ENCODE measurements at places on chromosomes 5 and 9.

DNA sequence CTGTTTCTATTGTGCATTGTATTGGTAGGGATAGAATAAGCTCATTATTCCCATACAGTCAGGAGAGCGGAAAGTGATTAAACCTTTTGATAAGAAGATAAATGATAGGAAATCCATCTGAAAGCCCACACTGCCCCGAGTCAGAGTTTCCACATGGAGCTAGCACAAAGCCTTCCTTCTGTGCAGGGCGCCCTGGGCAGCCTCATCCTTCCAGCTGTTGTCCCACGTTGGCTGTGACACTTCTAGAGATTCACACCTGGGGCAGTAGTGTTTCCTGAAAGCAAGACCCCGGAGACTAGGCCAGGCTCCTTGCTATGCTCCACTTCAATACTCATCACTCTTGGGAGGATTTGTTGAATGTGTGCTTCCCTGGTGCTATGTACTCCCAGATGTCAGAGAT, 172.4 kb downstream of the SEMA6A start:
- DNase-seq, result no peak

DNA sequence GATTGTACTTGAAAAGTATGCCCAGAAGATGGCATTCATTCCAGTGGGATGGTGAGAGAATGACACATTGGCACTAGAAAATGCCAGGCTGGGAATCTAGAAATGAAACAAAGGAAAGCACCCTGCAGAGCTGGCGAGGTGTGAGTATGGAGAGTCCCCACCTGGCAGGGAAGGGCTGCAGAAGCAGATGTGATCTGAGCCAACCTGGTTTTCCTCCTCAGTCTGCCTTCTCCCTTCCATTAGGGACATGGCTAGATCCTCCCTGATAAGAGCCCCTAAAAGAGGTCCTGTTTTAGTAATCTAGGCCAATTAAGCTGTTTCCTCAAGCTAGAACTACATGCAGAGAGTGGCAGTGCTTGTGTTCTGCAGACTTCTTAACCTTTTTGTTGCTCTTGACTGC, 24.7 kb upstream of the TNFSF15 start:
- DNase-seq, result no peak

- DNase-seq, result no peak
These were observed 12.6 kb upstream of the GNAQ start for GRCh38 chr9:78044189-78044588.

DNA sequence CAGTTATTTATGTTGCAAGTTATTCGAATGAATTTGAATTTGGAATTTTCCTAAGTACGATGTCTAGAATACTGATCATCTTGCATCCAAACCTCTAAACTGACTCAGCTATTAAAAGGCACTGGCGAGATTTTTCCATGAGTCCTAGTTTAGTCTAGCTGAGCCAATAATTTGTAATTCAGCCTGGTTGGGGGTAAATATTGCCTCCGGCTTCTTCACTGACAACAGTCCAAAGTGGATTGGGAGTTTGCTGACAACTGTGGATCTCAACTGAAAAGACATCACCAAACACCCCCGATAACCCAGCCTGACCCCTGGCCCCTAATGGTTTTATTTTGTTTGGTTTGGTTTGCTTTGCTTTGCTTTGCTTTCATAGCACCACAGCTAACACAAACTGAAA, 189.8 kb upstream of the DAPK1 start:
- DNase-seq, result no peak

- no peak for DNase-seq
These were observed 446.2 kb downstream of the PLK2 start for GRCh38 chr5:58013542-58014258.

GRCh38 chr5:88238732-88239131, 29.9 kb downstream of the TMEM161B start:
- DNase-seq, result no peak

DNA sequence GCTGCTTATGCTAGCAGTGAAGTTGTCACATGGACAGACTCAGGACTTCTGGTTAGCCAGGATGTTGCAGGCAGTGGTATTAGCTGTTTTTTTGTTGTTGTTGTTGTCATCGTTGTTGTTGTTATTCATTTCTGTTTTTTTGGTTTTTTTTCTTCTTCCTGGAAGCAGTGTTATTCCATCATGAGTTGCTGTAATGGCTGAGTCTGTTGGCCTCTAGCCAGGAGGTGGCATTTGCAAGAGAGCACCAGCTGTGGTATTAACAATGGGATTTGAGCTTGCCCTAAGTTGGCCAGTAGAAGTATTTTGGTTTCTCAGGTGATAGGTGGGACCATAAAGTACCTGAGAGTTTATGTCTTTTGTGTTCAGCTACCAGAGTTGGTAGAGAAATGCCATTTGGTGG, 561.1 kb downstream of the KCTD16 start:
- no peak for DNase-seq

- no peak for DNase-seq
These were observed 11.7 kb downstream of the C5 start for GRCh38 chr9:121038362-121038761.

GRCh38 chr9:135365013-135365768, 114.4 kb upstream of the PPP1R26 start:
- DNase-seq, result no peak

DNA sequence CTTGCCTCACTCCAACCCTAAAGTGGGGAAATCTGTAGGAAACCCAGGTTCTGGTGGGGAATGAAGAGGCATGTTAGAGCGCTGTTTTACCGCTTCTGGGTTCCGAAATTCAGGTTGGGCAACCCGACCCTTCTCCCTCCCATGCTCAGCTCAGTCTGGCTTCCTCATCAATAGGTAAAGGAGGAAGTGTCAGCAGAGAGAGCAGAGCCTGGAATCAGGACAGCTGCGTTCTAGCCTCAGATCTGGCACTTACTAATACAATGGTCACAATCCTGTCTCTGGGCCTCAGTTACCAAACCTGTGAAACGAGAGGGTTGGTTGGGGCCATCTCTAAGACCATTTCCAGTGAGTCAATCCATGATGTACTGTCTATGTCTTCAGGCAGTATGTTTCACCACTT, 16.2 kb upstream of the TNIP1 start:
- no peak for DNase-seq

DNA sequence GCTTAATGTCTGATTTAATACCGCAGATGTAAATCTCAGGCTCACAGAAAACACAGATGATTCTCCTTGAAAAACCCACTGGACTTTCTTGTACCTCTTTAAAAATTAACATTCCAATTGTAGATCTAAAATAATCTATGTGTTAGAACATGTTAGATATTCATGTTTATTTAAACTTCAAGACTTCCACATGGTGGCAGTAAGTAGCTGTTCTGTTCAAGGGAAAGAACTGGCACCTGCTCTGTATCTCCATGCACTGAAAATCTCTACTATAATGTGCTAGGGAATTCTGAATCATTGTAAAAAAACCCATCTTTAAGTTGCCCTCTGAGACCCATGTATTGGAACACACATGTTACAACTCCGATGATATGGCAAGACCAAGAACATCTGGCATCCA, 366.9 kb downstream of the DMRTA1 start:
- peak; percentile 43 for DNase-seq

DNA sequence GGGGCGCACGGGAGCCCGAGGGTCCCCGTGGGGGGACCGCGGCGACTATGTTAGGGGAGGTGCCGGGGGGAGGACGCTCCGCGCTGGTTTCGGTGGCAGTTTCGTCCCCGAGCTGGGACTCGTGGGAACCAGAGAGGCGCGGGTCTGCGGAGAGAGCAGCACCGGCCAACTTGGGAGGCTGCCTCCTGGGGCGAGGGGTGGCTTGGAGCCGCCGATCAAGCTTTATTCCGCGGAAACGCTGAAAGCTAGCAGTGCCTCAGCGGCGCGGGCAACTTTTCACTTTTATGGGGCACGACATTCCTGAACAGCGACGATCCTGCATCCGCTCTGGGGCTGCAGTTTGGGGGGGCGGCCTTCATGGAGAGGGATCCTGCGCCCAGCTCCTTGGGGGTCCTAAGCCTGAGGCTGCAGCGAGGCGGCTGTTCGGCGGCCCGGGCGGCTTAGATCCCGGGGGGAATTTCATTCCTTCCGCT, 369 bp downstream of the OCLN start:
- peak; percentile 48 for DNase-seq

GRCh38 chr9:15219546-15219945, 87.5 kb downstream of the TTC39B start:
- DNase-seq, result no peak

DNA sequence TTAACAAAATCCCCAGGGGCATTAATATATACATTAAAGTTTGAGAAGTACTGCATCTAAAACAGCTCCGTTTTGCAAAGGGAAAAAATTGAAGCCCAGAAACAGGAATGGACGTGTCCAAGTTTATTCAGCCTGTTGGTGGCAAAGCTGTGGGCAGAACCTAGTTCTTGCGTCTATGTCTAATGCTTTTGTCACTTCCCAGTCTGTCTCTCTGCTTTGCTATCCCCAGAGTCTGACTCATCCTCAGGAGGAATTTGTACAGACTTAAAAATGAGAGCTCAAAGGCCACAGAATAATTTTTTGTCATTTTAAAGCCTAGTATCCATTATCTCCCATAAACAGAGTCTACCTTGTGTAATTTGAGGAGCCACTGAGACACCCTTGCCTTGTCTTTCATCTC, 330.9 kb upstream of the GRIA1 start:
- peak; percentile 71 for DNase-seq

DNA sequence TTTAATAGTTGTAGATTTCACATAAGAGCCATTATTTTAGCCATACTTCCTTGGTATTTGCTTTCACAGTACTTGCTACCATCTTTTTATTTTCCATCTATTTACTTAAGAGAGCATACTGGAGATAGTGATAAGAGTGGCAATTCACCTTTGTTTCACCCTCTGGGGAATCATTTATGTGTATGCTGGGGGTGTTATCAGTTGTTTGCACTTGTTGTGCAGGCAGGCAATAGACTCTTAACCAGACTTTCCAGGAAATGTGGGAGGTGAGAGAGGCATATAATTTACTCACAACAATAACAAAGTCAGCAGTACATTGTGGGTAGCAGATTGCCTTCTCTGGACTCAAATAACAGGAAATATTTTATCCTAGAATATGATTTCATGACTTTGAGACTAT, 1018.3 kb downstream of the CDH12 start:
- no peak for DNase-seq

DNA sequence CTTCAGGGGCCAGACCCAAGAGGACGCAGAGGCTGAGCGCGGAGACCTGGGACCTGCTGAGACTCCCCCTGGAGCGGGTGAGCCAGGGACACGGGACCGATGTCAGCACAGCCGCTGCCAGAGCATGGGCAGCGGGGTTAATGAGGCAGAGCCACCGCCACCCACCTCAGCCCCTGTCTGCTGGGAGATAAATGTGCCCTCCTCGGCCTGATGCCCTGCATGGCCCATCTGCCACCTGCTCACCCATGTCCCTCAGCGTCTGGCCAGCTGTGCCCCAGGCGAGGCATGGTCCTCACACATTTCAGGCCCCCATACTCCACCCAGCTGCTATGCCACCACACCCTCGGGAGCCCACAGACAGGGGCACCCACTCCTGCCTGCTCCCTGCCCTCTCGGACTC, 14.9 kb downstream of the DNLZ start:
- DNase-seq, result no peak

DNA sequence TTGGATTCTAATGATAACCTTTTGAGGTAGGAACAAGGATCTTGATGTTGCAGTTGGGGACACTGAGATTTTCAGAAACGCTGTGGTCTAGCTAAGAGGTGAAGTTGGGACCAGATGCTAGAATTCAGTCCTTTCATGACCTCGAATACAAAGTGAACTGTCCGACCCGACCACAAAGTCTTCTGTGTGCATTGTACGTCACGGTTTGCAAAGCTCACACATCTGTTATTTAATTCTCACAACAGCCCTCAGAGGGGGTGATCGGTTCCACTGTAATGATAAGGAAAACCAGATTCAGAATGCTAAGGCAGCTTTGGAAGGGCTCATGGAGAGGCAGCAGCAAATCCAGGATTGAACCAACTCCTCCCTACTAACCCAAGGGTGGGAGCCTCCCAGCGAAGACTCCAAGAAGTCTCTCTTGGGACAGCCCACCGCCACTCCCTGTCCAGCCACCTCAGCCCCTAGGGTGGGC, 16.6 kb upstream of the KIF12 start:
- no peak for DNase-seq

GRCh38 chr9:135087489-135087792, at the start of gene OLFM1:
OLFM1 (plus strand) TSS chr9:135087668; CDS start chr9:135087990, 322 bp downstream.
- peak; percentile 25 for DNase-seq

DNA sequence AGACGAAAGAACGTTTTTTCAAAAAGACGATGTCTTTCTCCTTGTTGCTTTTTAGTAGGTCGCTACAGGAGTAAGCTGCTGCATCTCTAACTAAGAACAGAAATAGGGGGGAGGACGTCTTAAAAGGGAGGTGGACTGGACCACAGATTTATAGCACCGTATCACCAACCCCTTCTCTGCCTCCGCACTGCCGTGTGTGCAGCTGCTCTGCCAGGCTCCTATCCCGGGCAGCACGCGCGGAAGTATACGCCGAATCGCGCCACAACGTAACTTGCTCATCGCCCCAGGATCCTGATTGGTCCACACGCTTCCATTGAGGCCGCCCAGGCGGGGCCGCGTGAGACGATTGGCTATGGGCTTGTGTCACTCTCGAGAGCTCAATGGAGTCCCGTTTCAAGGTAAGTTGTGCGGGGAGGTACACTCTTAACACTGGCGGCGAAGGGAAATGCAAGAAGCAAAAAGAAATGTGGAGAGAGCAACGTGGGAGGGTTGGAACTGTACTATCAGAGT, at the start of gene ELAVL2:
Gene ELAVL2, minus strand, starts transcription at position 121 of the 510 bp plus-strand sequence. CDS start 64,006 bp downstream, outside the sequence.
- DNase-seq, result peak; percentile 57

Data from ELR (cell line).